MV-4-11 (cell line): ENCODE measurements at places on chromosomes 4 and X.

DNA sequence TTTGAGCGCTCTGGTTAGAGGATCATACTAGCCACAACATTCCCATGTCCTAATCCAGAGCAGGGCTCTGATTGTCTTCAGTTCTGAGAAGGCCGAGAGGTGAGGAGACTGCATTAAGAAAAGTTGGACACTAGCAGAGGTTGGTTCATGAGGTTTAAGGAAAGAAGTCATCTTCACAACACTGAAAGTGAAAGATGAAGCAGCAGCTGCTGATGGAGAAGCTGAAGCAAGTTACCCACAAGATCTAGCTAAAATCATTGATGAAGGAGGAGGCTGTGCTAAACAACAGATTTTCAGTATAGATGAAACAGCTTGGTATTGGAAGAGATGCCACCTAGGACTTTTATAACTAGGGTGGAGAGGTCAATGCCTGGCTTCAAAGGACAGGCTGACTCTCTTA, 36.8 kb downstream of the RAP1GDS1 start:
- DNase-seq: no peak

- peak; percentile 52 for DNase-seq
These were observed 172.3 kb downstream of the SHROOM3 start for GRCh38 chr4:76607266-76607799.

- no peak for DNase-seq
These were observed 1.4 kb downstream of the DCHS2 start for GRCh38 chr4:154490234-154490582.

DNA sequence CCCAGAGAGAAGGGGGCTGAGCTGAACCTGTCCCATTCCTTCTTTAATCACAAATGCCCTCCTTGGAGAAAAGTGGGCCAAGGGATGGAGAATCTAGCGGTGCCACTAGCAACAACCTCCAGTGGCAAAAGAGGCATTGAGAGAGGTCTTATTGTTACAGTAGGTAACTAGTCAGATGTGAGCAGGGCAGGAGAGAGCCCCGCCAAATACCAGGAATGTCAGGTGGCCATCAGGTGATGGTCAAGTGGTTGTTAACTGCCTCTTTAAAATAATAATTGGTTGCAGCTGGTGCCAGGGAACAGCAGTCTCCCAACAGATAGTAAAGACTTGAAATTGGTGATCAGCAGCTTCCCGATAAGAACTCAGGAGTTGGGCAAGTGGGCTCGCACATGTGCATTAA, 116.1 kb downstream of the EVC2 start:
- no peak for DNase-seq

DNA sequence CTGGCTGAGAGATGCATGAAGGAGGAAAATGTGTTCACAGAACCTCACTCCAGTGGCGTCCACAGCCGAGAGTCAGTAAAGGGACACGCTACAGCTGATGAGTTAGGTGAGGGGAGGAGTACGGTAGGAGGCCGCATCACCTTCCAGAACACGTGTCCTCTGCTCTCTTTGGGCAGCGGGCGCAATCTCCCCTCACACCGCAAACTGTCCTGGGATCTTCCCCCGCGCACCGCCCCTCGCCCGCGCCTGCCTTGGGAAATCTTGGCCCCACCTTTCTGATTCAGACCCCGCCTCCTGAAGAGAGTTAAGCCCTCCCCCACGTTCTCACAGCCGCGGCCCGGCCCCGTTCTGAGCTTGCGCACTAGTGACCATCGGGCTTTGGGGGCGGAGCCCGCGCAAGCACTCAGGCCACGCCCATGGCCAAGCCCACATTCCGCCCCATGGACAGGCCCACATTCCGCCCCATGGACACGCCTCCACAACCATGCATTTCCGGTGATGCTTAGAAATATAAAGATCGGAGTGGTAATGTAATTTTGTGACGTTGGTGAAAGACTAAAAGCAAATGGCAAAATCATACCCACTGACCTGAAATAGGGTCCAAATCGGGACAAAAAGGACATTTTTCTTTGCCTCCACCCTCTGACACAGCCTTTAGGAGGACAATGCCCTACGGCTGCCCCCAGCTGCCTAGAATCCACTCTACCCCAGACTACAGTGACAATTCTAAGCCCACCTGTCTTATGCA, 13.3 kb downstream of the SMIM10 start:
- DNase-seq: peak; percentile 70

DNA sequence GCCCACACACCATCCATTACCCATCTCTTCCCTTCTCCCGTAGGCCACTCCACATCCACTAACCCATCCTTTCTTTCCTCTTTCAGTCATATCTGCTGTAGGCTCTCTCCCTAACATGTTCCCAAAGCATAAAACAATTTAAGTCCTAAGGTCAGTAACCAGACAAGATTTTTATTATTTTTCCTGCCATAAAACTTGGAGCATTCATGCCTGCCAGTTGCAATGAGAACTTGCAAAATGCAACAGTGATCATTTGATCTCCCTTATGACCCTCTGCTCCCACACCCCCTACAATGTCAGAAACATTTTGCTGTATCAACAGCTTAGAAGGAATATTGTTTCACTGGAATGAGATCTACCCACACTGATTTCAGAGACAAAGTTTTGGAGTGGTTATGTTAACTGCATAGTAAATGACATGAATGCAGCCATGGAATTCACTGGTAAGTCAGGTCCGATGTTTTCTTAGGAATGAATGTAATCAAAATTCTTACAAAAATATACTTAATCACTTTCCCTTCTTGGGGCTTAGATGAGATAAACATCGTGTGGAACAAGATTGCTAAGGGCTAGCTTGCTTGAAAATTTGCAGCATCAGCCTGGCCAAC, 5.7 kb downstream of the NIPAL1 start:
- no peak for DNase-seq

DNA sequence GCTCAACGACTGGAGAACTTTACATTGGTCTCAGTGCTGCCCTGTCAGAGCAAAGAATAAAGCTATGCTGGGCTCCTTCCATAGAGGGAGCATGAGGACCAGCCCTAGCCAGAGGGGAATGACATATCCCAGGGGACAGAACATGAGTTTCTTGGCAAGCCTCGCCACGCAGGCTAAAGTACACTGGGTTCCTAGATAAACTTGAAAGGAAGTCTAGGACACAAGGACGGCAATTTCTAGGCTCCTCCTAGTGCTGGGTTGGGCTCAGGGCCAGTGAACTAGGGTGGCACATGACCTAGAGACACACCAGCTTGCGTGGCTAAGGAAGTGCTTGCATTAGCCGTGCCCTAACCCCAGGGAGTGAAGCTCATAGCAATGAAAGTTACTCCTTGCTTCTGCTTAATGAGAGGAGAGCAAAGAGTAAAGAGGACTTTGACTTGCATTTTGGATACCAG, 141.0 kb downstream of the MAB21L2 start:
- DNase-seq: peak; percentile 47

- DNase-seq: no peak
These were observed 118.8 kb downstream of the PDLIM5 start for GRCh38 chr4:94570558-94570957.

DNA sequence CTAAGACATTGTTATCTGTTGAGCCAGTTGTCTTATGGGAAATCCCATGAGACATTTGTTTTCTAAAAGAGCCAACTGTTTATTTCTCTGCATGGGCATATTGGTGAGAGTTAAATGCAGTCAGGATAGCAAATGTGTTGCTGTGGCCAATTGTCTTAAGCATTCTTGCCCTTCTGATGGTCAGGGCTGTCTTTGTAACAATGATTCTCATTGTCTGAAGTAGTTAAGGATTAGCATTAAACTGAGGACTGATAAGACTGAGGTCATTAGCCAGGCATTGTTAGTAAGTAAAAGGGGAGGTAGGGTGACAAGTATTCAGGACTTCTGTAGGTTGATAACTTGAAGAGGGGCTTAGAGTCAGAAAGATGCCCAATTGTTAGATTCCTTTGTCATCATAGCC, 11.2 kb upstream of the MORF4L2 start:
- DNase-seq: no peak
